ENCODE measurements at places on chromosomes 6 and 20.
A peak's percentile ranks its signal among the peaks of the same experiment; 100 is the strongest.

DNA sequence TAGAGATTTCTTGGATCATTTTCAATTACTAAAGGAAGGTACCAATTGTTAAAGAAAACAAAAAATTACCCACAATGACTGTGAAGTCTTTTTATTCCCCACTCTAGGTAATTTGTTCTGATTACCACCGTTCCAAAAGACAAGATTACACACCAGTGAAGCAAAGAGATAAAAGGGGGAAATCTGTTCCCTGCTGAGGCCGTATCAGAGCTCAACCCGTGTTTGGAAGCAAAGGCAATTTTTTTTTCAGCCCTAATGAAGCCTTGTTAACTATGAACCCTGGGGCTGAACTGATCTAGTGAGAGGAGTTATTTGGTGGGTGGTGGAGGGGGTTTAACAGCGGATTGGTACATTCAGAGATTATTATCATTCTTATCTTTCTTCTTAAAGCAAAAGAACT is 128.5 kb downstream of the ALDH8A1 start:
- DNase-seq, result no peak

- DNase-seq, result no peak
These were observed 37.5 kb upstream of the OCSTAMP start for GRCh38 chr20:46587986-46588385.

- no peak for DNase-seq
These were observed 1285.8 kb upstream of the CITED2 start for GRCh38 chr6:140660295-140660694.

- DNase-seq, result no peak
These were observed 16.6 kb downstream of the SYNDIG1 start for GRCh38 chr20:24485981-24486380.

DNA sequence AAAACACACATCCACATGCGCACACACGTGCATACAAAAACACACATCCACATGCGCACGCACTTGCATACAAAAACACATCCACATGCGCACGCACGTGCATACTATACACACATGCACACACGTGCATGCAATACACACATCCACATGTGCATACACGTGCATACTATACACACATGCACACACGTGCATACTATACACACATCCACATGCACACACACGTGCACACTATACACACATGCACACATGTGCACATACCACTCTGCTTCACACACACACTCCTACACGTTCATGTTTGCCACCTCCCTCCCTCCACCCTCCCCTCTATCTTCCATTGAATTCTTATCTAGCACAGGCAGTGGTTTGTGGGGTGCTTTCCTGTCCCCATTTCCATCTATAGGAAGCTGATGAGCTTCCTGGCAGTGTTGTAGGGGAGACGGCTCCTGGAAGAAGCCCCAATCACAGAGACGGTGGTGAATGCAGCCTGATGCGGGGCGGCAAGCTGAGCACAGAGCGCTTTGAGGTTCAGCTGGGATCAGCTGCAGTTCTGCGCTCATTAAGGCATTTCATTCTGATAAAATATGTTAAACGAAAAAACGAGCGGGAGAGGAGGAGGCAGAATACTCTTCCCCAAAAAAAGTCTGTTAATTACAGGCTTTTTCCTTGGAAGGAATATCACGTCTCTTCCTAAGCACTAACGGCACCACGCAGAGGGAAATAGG is 287.7 kb downstream of the TAF4 start:
- no peak for DNase-seq

DNA sequence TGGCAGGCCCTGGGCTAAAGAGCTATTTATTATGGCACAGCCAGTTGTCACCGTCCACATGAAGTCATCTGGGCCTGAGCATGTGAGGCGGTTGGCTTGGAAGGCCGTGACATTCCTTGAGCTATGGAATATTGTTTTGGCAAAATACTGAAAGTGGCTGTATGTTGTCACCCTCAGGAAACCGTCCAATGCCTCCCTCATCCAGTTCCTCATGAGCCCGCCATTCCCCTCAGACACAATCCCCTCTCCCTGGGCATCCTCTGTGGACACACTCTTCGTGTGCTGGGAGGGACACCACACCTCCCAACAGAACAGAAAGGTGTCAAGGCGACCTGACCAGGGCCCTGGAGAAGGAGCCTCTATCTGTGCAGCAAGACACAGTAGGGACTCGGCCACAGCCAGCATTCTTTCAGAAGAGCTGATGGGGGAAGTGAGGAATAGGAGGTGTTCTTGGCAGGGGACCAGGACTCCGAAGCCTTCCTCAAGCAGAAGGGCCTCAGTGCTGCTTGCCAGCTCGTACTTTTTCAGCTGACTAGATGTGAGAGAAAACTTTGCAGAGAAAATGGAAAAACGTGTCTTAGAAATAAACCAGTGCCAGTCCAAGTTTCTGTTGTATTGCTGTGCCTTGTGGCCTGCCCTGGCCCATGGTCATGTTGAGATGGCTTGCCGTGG is 120.5 kb downstream of the SOD2 start:
- no peak for DNase-seq

DNA sequence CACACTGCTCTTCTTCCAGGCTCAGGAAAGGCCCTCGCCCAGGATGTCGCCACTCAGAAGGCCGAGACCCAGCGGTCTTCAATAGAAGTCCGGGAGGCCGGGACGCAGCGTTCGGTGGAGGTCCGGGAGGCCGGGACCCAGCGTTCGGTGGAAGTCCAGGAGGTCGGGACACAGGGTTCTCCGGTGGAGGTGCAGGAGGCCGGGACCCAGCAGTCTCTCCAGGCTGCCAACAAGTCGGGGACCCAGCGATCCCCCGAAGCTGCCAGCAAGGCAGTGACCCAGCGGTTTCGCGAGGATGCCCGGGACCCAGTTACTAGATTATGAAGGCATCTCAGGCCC is 1.0 kb downstream of the KHDC3L start:
- no peak for DNase-seq

- DNase-seq, result no peak
These were observed 118.4 kb upstream of the RUNX2 start for GRCh38 chr6:45209762-45210161.

DNA sequence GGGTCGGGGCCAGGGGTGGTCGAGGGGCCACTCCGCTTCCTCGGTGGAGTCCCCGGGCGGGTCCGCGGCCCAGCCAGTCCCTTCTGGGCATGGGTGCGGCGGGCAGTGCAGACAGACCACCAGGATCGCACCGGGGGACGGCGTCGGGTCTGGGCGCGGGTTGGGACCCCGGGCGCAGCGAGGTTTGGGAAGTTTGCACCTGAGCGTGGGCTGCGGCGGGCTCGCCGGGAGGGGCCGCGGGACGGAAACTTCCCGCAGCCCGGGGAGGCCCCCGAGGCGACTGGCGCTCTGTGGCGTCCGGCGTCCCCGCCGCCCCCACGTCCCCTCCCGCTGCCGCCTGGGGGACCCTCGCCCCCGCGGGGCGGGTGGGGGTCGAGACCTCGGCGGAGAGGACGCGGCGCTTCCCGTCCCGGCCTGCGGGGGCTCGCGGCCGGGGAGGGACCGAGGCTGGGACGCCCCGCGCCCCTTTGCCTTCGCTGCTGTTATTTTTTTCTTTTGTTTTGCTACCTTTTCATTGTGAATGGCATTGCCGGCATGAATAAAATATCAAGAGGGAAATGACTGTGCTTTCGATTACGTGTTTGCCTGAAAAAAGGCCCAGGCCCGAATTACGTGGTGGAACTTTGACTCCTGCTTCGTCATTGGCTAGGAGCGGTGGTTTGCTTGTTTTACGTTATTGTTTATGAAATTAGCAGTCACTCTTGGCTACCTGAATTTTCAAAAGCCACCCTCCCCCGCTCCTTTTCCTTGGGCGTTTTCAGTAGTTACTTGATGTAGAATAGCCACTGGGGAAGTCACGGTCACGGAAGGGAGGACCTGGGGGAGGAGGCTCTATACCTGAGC is 703 bp downstream of the SNX9 start:
- peak; percentile 58 for DNase-seq

- DNase-seq, result no peak
These were observed 328 bp downstream of the RRBP1 start for GRCh38 chr20:17681726-17682102.

DNA sequence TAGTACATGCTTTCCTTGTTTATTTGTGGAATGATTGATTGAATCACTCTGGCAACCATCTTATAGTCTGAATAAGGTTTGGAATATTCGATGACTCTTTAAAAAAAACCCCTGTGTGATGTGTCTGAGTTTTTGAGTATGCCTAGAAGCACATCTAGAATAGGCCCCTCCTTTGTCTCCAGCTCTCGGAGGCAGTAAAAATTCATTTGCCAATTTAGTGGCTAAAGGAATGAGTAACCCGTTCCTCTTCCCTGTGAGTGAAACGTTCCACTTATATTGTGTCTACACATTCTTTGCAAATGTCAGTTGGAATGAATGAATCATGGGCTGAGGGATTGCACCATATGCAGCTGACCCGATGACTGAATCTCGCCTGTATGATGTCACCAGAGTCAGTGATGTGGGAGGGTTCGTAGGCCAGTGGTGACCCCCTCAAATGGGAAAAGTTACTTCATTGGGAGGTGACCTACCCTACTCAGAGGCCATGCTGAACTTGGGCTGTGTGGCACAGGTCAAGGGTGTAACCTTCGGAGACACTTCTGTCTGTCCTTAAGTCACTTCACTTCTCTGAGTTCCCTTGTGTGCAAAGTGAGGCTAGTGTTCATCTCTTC is 21.6 kb downstream of the MOCS3 start:
- no peak for DNase-seq

Data from effector memory CD4-positive, alpha-beta T cell (primary cell).